ENCODE measurements at places on chromosomes 3 and 15. TPM values are rescaled to one million over a fixed set of nuclear protein-coding genes. Genes with fewer than 3 reads are reported as not detected.

The PLA2G4E gene
- not detected for total RNA-seq

The EOMES gene
- 55.9 TPM for total RNA-seq

The GALNT15 gene
- 27.5 TPM for total RNA-seq

The SNTN gene
- not detected for total RNA-seq

DNA sequence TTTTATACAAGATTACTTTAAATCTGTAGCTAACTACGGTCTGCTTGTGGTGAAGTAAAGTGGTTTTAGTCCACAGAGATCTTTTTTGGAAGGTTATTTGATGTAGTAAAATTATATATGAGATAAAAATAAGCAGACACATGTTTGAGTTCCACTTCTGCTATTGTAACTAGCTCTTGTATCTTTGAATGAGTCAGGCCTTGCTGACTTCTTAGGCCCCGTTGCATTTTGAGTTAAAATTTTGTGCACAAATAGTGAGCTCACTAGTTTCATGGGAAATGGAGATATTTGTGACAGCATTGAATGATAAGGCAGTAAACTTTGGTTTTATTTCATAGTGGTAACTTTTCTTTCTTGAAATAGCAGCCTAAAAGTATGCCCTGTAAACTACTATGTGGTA, 42.6 kb downstream of the ARIH1 start:
- DNase-seq: no peak

DNA sequence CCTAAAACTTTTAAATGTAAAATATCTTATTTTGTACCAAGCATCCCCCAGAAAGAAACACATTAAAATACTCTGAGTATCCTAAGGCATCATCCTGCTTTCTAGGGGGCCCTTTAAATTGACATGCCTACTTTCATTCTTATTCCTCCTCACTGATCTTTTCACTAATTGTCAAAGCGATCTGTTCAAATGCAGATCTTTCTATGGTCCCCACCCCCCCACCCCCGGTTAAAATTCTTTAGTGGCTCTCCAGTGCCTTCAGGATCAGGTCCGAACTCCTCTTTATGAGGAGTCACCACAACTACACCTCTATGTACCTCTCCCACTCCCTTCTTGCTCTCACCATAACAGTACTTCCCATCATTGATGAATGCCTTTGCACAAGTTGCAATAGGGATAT, 19.2 kb upstream of the TFDP2 start:
- DNase-seq: no peak

DNA sequence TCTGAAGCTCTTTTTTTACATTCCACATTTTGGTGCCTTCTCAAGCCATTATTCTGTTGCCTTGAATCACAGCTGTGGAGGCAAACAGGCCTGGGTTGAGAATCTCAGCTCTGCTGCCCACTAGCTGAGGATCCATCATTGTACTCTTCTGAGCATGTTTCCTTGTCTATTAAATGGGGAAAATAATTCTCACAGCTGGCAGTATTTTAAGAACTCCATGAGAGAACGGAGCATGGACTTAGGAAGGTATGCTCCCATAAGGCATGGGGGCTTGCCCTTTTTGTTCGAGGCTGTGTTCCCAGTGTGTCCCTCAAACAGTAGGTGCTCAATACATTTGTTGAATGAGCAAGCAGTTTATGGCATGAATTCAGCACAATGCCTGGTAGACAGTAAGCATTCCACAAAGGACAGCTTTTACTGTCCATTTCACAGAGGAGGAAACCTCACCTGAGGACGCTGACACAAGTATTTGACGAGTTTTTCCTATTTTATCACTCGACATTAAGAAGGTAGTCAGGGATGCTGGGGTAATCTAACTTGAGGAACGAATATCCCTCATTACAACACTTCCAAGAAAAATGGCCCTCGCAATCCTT, 2.1 kb upstream of the PTPRG start:
- no peak for DNase-seq

Measured in cerebellum (tissue), 4 donors.